ENCODE measurements at places on chromosomes 11 and 22.
A peak's percentile ranks its signal among the peaks of the same experiment; 100 is the strongest.

DNA sequence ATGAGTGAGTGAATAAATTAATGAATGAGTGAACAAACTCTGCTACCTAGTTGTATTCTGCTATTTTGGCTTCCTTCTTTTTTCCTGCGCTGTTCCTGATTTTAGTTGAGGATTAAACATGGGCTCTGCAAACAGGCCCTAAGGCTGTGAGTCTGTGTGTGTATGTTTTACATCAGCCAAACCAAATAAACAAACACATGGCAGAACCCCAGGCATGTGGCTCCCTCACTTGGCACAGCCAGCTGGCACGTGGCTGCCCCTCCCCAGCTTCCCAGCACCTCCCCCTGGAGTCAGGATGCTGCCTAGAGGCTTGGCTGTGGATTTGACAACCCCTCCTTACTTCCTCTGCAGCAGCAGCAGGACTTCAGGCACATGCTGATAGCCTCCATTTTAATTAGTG lies 593.2 kb downstream of the INSC start:
- no peak for DNase-seq

DNA sequence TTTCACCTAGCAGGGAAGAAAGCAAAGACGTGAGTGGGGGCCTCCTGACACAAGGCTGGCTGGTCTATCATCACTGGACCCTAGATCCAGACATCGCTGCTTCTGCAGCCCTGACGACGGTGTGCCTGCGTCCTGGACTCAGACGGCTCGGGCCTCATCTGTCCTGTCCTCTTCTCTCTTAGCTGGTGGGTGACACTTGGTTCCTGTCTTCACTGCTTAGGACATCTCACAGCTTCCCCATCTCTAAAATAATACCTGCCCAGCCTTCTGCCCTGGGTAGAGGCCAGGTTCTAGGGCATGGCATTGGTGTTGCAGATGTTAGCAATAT lies 41.3 kb downstream of the APOL1 start:
- DNase-seq: no peak

DNA sequence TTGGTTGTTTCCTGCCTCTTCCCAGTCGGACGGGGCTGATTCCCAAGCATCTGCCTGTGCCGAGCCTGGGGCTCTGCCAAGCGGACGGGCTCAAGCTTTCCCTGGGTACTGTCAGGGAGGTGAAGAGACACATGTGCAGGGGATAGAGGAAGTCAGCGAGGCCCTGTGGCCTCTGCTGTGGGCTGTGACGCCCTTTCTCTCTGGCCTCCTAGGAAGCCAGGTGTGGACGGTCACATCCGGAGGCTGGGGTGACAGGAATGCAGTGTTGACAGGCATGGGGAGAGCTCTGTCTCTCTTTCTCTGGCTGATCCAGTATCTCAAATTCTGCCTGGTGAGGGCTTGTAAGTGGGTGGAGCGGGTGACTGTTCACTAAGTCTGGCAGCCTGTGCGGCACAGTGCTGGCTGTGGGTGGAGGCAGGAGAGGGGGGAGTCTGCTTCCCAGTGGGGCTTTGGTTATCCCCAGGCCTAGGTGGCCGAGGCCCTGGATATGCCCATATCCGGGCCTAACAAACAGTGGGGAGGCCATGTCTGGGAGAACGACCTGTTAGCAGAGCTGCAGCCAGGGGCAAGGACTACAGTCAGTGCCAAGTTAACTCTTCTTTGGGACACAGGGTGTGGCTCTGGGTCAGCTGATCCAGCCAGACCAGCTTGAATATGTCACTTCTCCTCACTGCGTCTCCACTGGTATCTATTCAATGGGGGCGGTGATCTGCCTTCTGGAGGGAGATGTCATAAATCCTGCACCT lies 1.9 kb downstream of the KCTD17 start:
- no peak for DNase-seq

GRCh38 chr11:41039592-41039991 lies 419.9 kb downstream of the LRRC4C start:
- no peak for DNase-seq

DNA sequence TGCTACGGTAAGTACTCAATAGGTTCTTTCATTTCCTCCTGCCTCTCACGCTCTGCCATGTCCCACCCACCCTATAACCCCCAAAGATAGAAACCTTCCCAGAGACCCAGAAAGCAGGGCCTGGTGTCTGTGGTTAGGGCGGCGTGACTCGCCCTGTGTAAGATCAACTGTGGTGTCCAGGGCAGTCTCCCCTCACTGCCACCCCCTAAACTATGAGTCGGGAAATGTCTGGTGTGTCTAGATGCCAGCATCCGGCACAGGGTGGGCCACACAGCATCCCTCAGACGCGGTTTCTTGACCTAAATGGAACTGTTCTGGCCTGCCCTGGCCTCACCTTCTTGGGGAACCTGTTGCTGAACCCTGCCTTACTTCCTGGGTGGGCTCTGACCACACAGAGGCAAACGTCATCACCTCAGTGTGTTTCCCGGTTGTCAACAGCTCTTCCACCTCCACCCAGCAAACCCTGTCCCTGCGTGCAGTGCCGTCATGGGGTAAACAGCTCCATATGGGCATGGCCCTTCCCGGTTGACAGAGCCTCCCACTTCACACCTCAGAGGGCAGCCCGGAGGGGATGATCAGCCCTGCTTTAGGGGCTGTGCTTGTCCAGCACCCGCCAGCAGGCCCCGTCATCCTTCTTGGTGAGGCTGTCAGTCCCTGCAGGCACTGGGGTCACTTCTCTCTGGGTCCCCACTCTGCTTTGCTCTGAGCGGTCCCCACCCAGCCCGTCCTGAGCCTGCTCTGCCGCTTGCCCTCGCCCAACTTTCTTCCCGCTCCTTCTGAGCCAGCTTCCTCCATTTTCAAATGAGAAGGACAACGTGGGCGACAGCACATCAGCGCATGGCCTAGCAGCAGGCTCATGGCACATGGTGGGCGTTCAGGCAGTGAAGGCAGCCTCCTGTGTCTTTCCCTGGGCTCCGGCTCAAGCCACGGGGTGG lies 6.0 kb downstream of the WNT11 start:
- no peak for DNase-seq

- no peak for DNase-seq
Measured at GRCh38 chr11:9594267-9595046, 21.0 kb downstream of the WEE1 start.

DNA sequence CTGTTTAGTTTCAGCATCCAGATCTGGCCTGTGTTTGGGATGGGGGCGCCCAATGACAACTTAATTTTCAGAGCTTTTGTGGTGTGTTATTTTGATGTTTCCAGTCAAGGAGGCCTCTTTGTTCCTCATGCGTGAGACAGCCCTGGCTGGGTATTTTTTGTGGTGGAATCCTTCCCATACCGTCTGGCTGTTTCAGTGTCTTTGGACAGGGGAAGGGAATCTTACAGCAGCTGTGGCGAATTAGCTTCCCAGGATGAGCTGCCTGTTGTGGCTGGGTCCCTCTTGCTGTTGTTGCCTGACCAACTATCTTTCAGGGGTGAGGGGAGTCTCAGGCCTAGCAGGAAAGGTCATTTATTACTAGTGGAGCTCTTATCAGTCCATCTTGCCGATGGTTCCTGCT lies 138.8 kb downstream of the ARHGAP20 start:
- DNase-seq: no peak

DNA sequence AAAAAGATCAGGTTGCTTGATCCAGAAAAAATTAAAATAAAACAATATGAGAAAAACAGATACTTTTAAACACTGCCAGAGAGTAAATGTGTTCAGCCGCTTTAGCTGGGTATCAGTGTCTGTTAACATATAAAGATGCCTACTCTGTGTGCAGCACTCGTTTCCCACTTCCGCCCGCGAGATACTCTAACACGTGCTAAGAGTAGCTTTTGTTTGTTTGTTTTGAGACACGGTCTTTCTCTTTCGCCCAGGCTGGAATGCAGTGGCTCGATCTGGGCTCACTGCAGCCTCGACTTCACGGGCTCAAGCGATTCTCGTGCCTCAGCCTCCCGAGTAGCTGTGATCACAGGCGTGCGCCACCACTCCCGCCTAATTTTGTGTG lies 531 bp upstream of the MEN1 start:
- no peak for DNase-seq

DNA sequence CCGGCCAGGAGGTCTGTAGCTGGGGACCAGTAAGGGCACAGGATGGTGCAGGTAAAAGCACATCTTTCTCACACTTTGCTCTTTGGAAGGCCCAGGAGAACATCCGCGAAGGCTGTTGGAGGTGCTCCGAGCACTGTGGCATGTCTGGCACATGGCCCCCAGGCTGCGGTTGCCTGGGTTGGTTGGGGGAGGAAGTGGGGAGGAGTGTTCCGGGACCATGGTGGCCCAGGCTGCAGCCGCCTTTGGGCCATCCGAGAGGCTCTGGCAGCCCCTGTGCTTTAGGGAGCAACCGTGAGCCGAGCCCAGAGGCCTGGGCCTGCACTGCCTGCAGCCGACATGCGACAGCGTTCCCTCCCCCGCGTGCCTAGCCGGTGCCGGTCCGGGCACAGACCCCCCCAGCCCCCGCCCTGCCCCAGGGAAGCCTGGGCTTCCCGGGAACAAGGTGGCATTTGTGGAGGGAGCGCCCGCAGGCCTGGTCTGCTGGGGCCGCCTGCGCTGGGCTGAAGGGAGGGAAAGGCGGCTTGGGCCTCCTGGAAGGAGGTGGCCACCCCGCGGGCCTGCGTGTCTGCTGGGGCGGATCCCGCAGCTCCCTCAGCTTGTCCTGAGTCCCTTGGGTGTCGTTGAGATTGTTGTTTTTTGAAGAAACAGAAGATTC lies 57.9 kb downstream of the GRAMD4 start:
- no peak for DNase-seq

GRCh38 chr22:38947321-38948140 lies 9.9 kb upstream of the APOBEC3A start:
- peak; percentile 9 for DNase-seq

- DNase-seq: no peak
Measured at GRCh38 chr22:22229683-22230420, 14.7 kb upstream of the VPREB1 start.

- no peak for DNase-seq
Measured at GRCh38 chr22:37015587-37015878, 3.7 kb downstream of the TST start.

DNA sequence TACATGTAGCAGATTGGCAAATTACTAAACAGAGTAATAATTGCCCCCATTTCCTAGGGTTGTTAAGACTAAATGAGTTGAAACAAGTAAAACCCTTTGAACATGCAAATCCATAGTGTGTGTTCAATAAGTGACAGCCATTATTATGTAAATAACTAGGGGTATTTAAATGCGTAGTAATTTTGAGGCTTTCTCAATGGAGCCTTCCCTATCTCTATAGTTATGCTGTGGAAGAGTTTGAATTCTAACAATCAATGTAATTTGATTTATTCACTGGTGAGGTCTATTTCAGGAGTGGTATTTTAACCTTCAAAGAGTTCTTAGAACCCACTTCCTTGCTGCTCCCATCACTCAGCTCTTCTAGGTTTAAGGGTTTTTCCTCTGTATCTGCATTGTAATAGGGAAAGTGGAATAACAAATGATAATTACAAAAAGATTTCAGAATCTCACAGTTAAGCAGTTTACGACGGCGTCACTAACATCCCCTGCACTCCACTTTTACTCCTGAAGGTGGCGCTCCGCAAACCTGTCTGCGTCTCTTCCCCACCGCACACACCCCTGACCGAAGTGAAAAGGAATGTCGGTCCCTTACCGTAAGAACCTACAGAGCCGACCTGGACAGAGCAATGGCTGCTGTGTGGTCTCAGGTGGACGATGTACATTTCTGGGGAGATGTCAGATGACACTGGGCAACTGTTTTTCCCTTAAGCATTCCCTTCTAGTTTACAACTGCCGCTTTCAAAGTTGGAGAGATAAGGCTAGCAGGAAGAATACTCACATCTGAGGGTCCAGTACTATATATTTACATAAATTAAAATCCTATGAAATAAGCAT lies 80.8 kb downstream of the ZC3H12C start:
- peak; percentile 57 for DNase-seq

GRCh38 chr22:23555118-23555517 lies 25.0 kb downstream of the IGLL1 start:
- no peak for DNase-seq

DNA sequence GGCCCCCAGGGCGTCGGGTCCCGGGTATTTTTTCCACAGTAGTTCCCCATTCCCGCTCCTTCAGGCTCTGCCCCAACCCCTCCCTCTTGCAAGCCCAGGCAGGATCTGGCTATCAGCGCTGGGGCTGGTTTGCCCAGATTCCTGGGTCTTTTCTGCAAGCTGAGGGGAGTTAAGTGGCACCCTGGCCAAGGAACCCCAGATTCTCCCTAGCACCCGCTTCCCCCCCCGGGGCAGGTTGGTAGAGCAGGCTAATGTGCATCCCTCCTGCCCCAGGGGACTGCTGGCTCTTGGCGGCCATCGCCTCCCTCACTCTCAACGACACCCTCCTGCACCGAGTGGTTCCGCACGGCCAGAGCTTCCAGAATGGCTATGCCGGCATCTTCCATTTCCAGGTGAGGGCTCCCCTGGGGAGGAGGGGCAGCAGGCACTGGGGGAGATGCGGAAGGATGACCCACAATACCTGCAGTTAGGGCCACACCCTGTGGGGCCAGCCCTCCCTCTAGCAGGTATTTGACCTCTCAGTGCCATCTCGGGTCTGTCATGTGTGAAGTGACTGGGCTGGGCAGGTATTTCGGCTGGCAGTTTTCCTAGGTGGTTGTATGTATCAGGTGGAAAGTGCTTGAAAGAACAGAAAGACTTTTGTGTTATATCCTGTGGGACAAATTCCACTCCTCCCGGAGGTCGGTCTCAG lies 1.6 kb downstream of the CAPN1 start:
- no peak for DNase-seq

- no peak for DNase-seq
Measured at GRCh38 chr11:82936261-82936660, 34.7 kb downstream of the DDIAS start.

DNA sequence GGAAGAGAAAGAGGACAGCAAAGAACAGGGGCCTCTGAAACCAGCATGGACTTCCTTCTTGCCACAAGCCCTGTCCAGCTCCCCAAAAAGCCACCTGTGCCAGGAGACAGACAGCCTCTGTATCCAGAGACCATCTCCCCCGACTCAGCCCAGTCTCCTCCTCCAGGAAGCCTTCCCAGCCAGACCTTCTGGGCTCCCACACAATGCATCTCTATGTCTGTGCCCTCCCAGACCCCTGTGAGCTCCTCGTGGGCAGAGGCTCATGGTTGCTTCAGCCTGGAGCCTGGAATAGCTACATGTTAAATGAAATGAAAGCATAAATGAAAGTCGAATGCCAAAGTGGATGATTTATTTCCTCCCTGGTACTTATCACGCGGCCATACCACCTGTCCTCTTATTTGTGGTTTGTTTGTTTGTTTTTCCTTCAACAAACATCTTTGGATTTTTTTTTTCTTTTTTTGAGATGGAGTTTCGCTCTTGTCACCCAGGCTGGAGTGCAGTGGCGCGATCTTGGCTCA lies 7.3 kb upstream of the ARAP1 start:
- DNase-seq: no peak

GRCh38 chr22:45709060-45709739 lies 37.6 kb downstream of the ATXN10 start:
- no peak for DNase-seq

- DNase-seq: peak; percentile 41
Measured at GRCh38 chr22:35023692-35024363, 42.1 kb upstream of the ISX start.

Measured in activated T-cell treated with anti-CD3 and anti-CD28 coated beads, Interleukin-2, amount 50 U/mL, for 1 hour (primary cell).